ENCODE measurements at places on chromosomes 13 and 19. TPM values are rescaled to one million over a fixed set of nuclear protein-coding genes. Genes with fewer than 3 reads are reported as not detected.
A peak's percentile ranks its signal among the peaks of the same experiment; 100 is the strongest.

GRCh38 chr19:58562122-58563033 lies 4.0 kb upstream of the UBE2M start:
- DNase-seq, result peak; percentile 63

DNA sequence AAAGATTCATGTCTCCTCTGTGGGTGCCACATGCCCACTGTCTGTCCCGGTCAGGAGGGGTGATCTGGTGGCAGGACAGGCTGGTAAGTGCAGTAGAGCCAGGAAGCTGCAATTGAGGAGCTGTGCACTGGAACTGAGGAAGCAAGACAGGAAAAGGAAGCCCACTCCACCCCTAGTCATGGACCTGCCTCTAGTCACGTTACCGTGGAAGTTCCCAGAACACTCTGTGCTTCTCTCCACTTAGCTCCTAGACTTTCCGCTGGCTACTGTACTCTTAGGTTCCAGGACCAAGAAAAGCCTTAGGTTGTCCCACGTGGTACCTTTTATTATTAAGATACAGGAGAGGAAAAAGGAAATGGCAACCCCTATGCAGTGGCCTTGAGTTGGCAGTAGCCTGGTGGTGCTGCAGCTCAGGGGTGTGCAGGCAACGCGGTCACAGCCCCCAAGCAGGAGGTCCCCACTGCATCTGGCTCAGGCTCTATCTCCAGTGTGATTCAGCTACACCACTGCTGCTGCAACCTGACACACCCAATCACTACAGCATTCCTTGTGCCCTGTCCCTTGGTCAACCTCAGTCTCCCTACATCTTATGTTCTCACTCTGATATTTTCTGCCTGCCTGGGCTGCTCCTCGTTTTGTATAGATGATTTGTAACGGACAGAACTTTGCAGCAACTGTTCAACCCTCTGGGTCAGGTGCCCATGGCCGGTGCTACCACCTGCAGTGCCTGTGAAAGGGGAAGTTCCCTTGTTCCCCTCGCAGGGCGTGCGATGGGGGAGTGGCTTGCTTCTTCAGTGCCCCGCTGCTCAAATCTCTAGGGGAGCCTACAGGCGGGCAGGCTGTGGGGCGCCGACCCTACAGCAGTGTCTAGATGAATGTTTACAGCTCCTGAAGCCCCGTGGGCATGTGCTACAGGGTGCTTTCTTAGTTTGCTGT lies 24.4 kb upstream of the GPR12 start:
- DNase-seq, result no peak

DNA sequence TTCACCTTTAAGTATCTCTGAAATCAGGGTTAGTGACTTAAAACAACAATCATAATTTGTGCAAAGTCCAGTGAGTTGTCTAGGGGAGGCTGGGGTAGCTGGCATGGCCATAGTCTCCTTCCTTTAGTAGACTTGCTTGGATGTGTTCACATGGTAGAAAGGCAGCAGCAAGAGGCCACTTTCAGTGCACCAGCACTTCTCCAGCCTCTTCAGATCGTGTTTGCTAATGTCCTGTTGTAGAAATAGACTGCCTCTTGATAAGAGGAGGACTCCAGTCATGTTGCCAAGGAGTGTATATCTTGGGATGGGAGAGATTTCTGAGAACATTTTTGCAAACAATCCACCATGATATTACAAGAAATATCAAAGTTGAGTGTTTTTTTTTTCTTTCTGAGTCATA lies 22.9 kb downstream of the WDFY2 start:
- no peak for DNase-seq

DNA sequence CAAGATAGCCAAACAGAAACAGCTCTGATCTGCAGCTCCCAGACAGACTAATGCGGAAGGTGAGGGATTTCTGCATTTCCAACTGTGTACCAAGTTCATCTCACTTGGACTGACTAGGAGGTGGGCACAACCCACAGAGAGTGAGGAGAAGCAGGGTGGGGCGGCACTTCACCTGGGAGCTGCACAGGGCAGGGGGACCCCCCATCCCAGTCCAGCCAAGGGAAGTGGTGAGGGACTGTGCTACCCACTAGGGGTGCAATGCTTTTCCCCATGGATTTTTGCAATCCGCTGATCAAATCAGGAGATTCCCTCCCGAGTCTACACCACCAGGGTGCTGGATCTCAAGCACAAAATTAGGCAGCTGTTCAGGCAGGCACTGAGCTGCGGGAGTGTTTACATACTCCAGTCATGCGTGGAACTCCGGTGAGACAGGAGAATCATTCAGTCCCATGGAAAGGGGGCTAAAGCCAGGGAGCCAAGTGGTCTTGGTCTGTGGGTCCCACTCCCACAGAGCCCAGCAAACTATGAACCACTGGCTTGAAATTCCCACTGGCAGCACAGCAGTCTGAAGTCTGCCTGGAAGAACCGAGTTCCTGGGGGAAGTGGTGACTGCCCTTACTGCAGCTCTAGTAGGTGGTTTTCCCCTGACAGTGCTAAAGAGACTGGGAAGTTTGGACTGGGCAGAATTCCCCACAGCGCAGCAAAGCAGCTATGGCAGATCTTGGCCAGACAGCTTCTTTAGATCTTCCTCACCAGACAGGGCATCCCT lies 85.1 kb upstream of the UFM1 start:
- DNase-seq, result no peak

DNA sequence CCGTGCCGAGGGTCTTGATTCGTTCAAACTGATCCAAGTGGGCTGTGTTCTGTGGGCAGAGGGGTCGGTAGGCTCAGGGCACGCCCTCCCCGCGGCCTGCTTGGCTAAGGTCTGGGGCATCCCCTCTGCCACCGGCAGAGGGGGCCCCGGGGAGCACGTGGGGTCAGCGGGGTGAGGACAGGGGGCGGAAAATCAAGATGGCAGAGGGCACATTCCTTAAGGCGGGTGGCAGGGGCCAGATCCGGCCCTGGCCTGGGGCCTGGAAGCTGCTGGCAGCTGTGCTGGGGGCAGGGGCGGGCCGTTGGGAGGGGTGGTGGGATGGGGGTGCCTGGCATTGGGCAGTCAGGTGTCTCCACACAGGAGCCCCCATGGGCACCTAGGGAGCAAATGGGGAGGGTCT lies 10.7 kb downstream of the PRKACA start:
- DNase-seq, result no peak

GRCh38 chr13:50631041-50631440 lies 212.5 kb downstream of the DLEU7 start:
- DNase-seq, result no peak

DNA sequence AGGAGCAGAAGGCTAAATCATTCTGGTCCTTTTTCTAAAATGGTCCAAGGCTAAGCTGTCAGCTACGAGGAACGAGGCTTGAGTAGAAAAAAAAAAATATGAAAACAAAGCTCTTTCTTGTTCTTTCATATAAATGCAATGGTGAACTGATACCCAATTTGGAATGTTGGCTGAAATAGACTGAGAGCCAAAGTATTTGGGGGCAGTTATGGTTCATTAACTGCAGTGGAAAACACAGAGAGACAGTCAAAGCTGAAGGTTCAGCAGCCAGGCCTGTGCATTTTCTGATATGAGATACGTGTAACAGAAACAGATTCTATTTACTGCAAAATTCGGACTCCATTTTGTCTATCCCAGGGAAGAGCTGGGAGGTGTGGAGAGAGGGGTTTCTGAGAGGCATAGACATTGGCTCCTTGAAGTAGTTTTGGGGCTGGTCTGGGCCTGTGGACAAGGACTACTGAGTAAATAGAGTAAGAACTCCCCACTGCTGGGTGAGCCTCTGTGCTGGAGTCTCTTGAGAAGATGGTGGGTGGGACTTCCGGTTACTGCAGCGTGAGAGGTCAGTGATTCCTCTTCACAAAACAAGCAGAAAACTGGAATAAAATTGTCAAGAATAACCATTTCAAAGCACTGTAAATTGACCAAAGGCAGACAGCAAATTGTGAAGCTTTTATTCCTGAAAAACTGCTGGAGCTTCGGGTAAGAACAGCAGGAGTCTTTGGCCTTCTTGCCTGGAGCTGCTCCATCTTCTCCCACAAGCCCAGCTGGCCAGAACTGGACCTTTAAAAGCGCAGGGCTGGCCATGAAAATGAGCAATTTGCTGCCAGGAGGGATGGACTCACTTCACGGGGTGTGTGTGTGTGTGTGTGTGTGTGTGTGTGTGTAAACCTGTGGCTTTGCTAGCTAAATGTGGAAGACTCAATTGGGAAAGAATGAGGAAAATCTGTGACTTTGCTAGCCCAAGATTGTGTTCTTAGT lies 43.1 kb upstream of the CNMD start:
- no peak for DNase-seq

- DNase-seq, result peak; percentile 57
Measured at GRCh38 chr13:26977541-26977940, 194.1 kb downstream of the USP12 start.

GRCh38 chr19:33414667-33415605 lies 41.4 kb downstream of the CEBPG start:
- no peak for DNase-seq

DNA sequence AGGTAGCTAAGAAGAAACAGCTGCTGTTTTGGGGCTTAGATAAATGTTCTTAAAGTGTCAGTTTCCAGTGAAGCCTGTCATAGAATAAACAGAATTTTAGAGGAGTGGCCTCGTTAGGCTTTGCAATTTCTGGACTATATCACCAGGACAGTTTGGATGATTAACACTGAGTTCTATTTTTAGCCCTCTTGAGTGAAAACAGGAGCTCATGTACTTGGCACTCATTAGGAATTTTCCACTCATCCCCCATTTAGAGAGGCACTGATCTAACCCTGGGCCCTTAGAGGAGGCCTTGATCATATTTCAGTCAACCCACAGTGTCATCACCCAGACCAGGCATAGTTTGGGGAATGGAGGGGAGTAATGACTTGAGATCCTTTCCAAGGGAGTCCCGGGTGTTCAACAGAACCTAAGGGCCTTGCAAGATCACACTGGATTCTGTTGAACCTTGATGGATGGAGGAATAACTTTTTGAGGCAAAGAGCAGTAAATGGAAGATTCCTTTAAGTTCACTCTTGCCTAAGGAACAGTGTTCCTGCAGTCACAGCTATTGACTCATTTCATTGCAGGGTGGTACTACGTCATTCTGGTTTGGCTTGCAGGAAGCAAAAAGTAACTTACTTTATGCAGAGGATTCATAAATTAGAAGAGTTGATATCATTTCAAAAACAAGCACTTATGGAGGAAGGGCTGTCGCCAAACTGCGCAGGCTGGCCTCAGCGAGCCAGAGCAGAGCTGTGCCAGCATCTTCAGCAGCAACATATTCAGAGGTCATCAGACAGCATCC lies 160.2 kb downstream of the SLC7A1 start:
- peak; percentile 69 for DNase-seq

- no peak for DNase-seq
Measured at GRCh38 chr13:93624311-93624777, 397.7 kb downstream of the GPC6 start.

Gene SIGLEC12
- not detected for total RNA-seq

Gene STOML3
- total RNA-seq, result not detected

Gene KLK4
- not detected for total RNA-seq

Gene MUC16
- not detected for total RNA-seq

Gene GNG7
- 0.23 TPM for total RNA-seq

Gene TEKTIP1
- not detected for total RNA-seq

Gene SELENOV
- 6.3 TPM for total RNA-seq
